ENCODE measurements at places on chromosomes 12 and 14. TPM values are rescaled to one million over a fixed set of nuclear protein-coding genes. Genes with fewer than 3 reads are reported as not detected.
A peak's percentile ranks its signal among the peaks of the same experiment; 100 is the strongest.

GRCh38 chr12:48003226-48004052 is 837 bp downstream of the COL2A1 start:
- DNase-seq, result no peak

GRCh38 chr12:4140581-4141301 is 132.8 kb upstream of the CCND2 start:
- no peak for DNase-seq

DNA sequence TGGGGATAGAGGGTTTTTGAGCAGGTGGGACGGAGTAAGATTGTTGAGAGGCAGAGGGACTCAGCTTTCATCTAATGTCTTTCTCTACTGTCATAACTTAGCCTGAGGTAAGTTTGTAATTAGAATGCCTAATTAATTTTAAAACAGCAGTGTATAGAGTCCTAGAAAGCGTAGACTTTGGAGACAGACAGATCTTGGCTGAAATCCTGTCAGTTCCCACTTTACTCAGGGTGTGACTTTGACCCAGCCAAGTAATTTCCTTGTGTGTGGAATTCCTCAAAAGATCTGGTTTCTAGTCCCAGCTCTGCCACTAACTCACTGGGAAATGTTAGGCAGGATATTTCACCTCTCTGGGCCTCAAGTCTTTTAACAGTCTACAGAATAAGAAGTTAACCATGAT is 74.3 kb downstream of the SLC25A21 start:
- no peak for DNase-seq

DNA sequence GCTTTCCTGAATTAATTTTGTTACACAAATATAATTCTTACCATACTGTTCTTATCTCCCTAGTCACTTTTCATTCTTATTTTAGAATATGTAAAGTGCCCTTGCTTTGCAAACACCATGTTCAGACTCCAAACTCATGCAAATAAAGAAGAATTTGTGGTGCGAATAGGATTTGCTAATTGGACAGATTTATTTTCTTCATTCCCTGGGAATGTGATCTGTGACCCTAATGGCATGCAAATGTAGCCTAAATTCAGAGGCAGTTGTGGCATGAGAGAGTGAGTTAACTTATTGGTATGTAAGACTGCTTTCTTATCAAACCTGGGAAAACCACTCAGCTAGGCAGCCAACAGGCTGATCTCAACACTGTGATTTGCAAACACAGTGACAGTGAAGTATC is 10.0 kb downstream of the CAPZA3 start:
- peak; percentile 80 for DNase-seq

LALBA gene
- total RNA-seq, result not detected

- DNase-seq, result no peak
Measured at GRCh38 chr14:71119075-71119474, 211.8 kb downstream of the PCNX1 start.

- no peak for DNase-seq
Measured at GRCh38 chr12:132373901-132374611, 44.7 kb upstream of the GALNT9 start.

SLC6A15 gene
- total RNA-seq, result 27.0 TPM

- DNase-seq, result no peak
Measured at GRCh38 chr14:97155814-97156213, 358.6 kb downstream of the VRK1 start.

DNA sequence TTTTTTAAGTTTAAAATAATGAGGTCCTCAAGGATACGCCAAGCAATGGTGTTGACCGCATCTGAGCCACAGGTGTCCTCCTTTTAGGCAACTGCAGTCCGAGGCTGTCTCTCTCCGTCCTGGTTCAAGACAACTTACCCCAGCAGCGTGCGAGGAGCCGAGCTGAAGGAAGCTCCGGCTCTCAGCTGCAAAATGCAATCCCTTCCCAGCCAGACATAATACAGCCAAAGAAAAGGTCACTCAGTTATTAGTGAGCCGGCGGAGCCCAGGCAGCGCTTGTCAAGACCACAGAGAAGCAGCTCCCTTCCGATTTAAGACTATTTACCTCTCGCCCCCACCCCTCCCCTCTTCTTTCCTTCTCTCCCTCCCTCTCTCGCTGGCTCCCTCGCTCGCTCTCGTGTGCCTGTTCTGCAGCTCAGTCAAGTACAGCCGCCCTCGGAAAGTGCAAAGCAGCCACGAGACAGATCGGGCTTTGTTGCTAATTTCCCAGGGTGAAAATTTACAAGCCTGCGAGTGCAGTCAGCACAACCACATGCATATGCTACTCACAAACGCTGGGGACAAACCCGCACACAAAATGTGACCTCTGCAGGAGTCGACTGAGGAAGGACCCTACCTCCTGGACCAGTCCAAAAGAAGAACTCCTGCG is 363 bp upstream of the LMO3 start:
- peak; percentile 81 for DNase-seq

- DNase-seq, result no peak
Measured at GRCh38 chr14:32381869-32382268, 52.8 kb downstream of the AKAP6 start.

- DNase-seq, result no peak
Measured at GRCh38 chr12:104448451-104448850, 8.3 kb upstream of the CHST11 start.

GRCh38 chr12:80232837-80233236 is 133.5 kb downstream of the OTOGL start:
- no peak for DNase-seq

DNA sequence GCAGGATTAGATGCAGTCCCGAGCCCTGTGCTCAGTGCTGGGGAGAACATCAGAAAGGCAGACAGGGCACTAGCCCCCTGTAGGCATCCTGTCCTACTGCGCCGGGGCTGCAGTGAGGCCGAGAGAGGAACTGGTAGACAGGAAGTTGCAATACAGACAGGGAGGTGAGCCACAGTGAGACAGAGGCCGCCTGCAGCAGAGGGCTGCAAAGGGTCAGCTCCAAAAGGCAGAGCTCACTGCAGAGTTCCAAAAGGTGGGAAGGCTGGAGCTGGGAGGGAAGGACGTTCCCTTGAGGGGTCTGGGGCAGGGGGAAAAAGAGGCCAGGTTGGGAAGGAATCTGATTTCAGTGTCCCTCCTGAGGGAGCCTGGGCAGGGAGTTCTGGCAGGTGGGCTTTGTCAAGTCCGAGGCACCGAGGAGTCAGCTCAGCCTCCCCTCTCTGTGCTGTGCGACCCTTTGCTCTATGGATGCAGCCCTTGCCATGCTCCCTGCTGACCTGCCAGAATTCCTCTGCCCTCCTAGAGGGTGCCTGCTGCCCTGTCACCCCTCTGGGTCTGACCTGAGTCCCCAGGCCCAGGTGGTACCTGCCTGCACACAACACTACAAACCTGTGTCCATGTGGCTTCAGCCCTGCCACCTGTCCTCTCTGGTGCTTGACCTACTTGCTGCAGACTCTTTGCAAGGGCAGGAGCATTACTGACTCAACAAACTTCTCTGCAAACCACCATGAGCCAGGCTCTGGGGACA is 63.5 kb downstream of the PRMT8 start:
- DNase-seq, result no peak

DNA sequence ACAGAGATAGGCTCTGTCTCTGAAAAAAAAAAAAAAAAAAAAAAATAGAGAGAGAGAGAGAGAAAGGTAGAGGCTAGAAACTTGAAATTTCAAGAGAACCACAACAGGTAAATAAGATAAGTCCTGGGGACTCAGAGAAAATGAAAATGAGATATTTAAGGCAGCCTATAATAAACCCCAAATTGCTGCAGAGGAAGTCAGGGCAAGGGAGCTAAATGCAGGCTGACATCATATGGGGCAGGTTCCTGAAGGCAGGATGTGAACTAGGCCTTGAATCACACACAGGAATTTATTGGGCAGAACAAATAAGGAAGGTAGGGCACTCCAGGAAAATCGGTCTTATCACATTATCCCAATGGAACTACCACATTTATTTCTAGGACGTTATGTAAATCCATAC is 54.9 kb upstream of the NUDT4 start:
- DNase-seq, result peak; percentile 21

DNA sequence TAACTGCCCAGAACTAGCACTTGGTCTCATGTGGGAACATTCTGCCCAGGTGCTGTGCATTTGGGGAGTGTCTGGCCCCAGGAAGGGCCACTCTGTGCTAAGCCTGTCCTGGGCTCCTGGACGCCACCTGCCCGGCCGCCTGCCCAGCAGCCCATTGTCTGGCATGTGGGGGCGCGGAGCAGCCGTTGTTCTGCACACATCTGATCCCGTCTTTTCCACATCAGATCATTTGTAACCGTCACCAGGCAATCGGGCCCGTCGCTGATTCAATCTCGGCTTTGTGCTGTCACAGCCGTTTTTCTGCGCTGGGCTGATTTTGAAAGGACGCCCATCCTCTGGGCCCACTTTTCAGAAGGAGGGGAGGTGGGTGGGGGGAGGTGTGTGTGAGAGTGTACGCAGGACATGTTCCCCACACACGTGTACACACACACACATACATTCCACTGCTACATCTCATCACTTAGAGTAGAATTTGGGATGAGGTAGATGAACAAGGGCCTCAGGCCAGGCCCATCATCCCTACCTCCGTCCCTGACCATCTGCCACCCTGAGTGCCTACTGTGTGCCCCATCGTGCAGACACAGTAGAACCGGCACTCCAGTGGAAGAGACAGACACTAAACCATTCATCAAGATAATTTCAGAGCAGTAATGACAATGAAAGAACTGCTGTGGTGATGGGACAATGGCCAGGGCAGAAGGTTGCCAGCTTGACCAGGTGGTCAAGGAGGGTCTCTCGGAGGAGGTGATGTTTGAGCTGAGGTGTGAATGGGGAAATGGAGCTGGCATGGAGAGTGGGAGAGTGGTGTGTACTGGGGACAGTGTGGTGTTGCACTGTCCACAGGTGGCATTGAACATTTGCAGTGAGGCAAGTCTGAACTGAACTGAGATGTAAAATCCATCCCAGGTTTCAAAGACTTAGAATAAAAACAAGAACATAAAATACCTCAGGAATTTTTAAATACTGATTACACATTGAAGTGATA is 19.0 kb downstream of the FAM222A start:
- DNase-seq, result no peak

GRCh38 chr14:37047996-37048395 is 124.4 kb downstream of the SLC25A21 start:
- DNase-seq, result peak; percentile 50

FRMD6 gene
- total RNA-seq, result 223 TPM

GRCh38 chr14:30153717-30154116 is 226.1 kb upstream of the PRKD1 start:
- DNase-seq, result peak; percentile 17

EPYC gene
- total RNA-seq, result not detected

GRCh38 chr14:36383767-36384431 is 63.5 kb upstream of the MBIP start:
- no peak for DNase-seq

FLVCR2 gene
- total RNA-seq, result 23.9 TPM

- DNase-seq, result no peak
Measured at GRCh38 chr14:50070840-50071548, 45.4 kb downstream of the VCPKMT start.

MYH6 gene
- not detected for total RNA-seq

NCAPD2 gene
- total RNA-seq, result 93.5 TPM

- DNase-seq, result no peak
Measured at GRCh38 chr14:104212206-104213095, 74.1 kb downstream of the KIF26A start.

PAN2 gene
- 17.3 TPM for total RNA-seq

- DNase-seq, result no peak
Measured at GRCh38 chr14:49598189-49598484, 603 bp upstream of the LRR1 start.

DNA sequence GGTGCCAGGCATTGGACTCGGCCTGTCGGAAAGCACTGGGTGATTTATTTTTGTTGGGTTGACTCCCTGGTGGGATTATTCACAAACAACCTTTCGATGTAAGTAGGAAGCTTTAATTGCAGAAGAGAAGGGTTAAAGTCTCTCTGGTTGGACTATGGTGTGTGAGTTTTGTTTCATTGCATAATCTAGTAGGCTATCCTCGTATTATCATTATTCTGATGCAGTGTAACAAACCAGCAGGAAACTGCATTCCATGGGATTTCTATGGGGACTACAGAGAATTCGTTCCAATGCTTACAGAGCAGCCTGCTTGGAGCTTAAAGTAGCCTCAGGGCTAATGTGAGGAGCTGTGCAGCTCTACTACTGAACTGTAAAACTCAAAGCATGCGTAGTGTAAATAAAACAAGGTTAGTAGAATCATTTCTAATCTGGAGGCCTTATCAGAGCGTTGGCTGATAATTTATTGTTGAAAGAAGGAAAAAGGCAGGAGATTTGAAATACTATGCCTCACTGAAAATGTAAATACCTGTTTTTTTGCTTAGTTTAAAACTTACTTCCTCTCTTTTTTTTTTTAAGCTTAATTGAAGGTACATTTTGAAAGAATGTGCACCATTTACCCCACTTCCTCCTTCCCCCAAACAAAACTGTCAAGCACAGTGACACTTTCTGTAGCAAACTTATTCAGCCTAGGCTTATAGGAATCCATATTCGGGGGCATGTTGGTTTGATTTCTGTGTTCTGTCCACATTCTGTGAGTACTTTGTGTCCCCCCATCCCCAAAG is 226.7 kb downstream of the NPAS3 start:
- DNase-seq, result no peak

DNA sequence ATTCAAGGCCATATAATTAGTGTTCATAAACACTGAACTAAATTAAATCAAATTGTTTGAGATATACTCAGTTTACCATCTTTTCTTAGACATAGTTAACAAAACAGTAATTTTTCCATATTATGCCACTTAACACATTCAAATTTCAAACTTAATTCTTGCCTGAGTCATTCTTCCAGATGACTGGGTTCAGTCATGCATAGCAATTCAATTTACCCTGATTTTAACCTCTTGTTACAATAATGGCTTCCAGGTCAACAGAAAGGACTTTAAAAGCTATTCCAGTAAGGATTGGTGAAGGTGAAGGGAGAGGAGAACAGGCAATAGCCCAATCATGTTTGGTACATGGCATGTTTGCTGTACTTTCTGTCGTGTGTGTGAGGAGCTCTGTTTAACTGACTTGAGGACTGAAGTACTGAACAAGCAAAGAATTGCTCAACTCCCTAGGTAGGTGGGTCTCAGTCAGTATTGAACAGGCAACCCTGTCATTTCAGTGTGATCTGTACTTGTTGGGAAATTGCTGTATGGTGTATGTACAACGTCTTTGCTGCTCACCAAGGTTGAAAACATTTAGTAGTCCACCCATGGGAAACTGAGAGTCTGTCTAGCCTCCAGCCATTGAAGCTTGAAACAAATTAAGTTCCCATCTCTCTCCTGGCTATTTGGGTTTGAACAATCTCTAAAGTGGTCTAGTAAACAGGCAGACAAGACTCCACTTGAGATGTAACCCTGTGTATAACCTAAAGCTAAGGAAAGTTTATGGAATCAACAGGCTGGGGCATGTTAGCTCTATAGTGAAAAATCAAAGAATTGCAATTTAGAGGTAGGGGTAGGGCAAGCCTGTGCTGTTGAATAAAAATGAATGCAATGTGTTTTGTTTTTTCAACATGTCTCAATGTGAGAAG is 327.2 kb downstream of the BTG1 start:
- DNase-seq, result no peak

DNA sequence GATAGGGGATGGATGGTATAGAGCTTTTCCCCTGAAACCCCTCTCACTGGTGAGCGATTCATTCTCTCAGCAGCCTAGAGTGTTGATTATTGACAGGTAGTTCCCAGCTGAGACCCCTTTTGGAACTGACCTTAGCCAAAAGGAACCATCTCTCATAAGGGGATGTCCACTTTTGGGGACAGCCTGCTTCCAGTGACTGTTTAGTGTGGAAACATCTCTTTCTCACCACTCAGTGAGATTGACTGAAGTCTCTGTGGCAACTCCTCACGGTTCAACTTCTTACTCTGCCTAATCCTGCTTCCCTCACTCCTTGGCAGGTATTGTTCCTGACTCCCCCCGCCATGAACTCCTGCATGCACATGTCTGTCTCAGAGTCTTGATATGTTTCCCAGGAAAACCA is 529.2 kb upstream of the ATP2B1 start:
- no peak for DNase-seq

GRCh38 chr14:69727860-69728259 is 39.1 kb upstream of the SRSF5 start:
- DNase-seq, result no peak

All from LHCN-M2 (cell line).